T-helper 2 cell treated with Interferon-gamma antibody and Interleukin-4, amounts not matched to agents 5 μg/mL and 100 μg/mL, for 36 hours (primary cell): ENCODE measurements at places on chromosomes 4 and X.

GRCh38 chr4:120049732-120050494 is 16.7 kb downstream of the MAD2L1 start:
- DNase-seq: peak; percentile 55

DNA sequence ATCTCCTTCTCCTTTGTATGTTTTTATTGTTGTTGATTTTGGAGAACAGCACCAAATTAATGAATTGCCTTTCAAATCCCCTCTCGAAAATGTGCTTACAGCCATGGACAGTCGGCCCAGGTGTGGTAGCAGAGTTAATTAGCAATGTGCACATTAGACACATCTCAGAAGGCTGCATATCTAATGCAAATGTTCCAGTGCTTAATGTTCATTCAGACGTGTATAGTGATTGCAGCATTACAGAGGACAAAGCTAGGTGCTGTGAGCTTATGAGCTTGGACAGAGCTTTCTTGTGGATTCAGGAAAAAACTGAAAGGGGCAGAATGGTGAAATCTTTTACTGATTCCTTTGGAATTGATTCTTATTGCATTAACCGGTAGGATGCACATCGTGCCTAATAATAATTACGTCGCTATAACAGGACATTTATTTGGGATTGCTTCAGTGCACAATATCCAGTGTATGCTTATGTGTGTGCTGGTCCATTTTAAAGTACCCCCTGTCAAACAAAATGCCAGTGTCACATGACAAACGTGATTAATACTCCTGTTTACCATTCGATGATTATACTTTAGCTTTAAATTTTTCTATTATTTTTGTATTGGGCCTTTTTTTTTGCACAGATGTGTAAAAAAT is 552.9 kb upstream of the EPHA5 start:
- DNase-seq: no peak

GRCh38 chr4:57158762-57159161 is 48.6 kb upstream of the IGFBP7 start:
- no peak for DNase-seq

DNA sequence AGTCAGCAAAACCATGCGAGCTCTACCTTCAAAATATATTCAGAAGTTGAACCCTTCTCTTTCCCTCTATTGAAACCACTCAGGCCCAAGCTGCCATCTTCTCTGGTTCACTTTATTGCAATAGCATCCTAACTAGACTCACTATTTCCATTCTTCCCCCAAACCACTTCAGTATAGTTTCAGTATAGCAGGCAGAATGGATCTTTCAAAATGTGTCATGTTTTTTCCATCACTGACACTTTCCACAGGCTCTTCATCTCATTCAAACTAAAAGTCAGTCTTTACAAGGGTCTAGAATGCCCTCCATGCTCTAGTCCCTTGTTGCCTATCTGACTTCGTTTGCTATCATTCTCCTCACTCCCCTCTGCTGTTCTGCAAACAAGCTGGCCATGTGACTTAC is 274.4 kb downstream of the IDS start:
- DNase-seq: no peak

DNA sequence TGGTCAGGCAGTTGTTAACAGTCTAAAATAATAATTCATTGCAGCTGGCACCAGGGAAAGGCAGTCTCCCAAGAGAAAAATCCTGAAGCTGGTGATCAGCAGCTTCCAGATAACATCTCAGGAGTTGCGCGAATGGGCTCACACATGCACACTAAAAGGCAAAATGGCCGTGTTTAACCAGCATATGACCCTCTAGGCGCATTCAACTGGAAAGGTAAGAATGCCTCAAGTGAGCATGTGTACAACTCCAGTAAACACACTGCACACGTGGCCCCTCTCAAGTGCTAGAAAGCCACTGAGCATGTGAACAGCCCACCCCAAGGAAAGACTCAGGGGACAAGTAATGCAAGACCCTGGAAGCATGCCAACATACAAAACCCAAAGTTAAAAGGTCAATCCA is 33.1 kb downstream of the STPG2 start:
- DNase-seq: no peak

DNA sequence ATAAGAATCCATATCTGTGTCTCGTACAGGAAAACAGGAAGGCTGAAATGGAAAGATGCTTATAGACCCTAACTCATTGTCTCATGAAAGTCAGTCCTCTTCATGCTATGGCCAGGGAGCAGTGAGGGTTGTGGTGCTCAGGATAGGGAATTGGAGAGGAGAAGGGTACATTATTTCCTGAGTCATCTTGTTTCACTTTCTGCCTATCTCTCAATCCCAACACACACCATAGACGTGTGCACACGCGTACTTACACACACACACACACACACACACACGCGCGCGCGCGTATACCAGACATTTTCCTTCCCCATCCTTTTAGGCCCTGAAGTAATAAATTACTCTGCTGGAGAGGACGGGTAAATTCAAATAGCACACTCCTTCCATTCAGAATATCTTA is 53.7 kb upstream of the PRRG3 start:
- no peak for DNase-seq
